ENCODE measurements at places on chromosomes 1 and 21. TPM values are rescaled to one million over a fixed set of nuclear protein-coding genes. Genes with fewer than 3 reads are reported as not detected.

Gene GBP2
- 75.8 TPM for total RNA-seq

Gene KRTAP19-3
- total RNA-seq, result not detected

Gene FMO5
- 2.6 TPM for total RNA-seq

Gene CRYAA
- total RNA-seq, result not detected

Gene RXRG
- not detected for total RNA-seq

Gene MEX3A
- total RNA-seq, result 12.2 TPM

Gene SFN
- 0.16 TPM for total RNA-seq

Gene SYNJ1
- 3.7 TPM for total RNA-seq

Gene FAM72B
- total RNA-seq, result 2.3 TPM

Gene ST3GAL3
- 22.5 TPM for total RNA-seq

Gene FAM72A
- total RNA-seq, result 2.3 TPM

Gene C1QA
- not detected for total RNA-seq

Gene GUCA2A
- not detected for total RNA-seq

Gene PTPRC
- not detected for total RNA-seq

Gene HSD3B1
- total RNA-seq, result not detected

Gene C4BPA
- total RNA-seq, result not detected

Gene HES3
- not detected for total RNA-seq

Gene S100A7A
- total RNA-seq, result not detected

Gene SELE
- 12.0 TPM for total RNA-seq
